Upper lobe of right lung (tissue), 1 donor: ENCODE measurements at places on chromosomes 4 and X.

GRCh38 chr4:136812100-136812880, 720.0 kb downstream of the PCDH18 start:
- DNase-seq, result peak; percentile 62

DNA sequence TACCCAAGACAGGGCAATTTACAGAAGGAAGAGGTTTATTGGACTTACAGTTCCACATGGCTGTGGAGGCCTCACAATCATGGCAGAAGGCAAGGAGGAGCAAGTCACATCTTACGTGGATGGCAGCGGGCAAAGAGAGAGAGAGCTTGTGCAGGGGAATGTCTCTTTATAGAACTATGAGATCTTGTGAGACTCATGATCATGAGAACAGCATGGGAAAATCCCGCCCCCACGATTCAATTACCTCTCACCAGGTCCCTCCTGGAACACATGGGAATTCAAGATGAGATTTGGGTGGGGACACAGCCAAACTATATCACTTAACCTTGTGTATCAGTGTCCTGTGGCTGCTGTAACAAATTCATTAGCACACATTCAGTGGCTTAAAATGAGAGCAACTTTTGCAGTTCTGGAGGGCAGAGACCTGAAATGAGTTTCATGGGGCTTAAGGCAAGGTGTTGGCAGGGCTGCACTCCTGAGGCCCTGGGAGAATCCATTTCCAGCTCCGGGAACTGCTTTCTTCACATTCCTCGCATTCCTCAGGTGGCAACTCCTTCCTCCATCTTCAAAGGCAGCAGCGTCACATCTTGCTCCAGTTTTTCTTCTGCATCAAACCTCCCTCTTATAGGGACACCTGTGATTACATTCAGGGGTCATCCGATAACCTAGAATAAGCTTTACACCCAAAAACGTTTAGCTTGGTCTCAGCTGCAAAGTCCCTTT, 22.3 kb upstream of the NSG1 start:
- DNase-seq, result no peak

- no peak for DNase-seq
These were observed 22.5 kb upstream of the TCEAL4 start for GRCh38 chrX:103562801-103563200.

GRCh38 chr4:6890358-6890757, 19.3 kb upstream of the TBC1D14 start:
- DNase-seq, result no peak
